Kidney (tissue), 22 donors: ENCODE measurements at places on chromosomes 12 and 14. TPM values are rescaled to one million over a fixed set of nuclear protein-coding genes. Genes with fewer than 3 reads are reported as not detected.

DNA sequence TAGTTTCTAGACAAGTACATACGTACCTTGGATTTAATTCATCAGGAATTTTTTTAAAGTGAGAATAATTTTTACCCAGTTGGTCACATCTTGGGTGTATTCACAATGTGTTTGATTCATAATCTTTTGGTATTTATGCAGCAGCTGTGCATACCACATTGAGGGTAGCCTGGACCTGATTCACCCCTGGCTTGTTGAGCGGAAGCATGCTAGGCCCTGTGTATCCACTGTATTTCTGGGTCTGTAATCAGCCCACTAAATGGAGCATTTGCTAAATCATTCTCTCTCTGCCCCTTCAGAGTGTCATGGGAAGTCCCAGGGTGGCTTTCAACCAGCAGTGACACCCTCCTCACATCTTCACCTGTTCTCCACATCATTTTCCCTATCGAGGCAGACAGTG, 203.8 kb upstream of the RGS6 start:
- no peak for DNase-seq

DNA sequence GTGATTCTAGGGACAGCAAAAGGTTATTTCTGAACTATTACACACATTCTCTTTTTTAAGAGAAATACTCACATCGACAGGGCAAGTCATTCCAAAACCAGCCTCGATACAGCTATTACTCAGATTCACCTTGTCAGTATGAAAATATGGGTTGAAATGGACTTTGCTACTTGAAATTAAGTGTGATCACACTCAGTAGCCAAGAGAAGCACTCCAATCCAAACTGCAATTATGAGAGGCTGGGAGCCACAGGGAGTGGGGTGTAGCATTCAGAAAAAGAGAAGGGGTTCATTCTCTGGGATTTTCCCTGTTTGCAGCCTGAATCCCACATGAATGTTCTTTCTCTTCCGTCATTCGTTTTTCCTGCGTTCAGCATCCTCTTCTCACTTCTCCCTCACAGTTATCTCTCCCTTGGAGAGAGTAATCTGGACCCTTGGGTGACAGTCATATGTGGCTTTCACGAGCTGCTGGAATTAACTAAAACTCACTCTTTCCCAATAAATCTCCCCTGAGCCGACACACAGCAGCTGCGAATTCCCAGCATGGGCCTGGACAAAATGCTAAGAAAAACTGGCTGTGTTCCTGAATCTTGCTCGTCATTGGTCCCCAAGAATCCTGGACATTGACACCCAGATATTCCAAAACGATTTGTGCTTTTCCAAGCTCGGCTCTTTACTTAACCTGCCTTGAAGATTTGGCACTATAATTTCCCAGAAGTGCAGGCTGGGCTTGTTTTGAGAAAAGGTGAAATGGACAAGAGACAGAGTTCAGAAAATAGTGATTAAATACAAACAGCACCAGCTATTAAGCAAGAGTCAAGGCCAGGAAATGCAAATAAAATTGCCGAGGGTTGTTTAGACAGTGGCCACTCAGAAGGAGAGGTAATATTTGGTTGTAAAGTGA, 199.5 kb upstream of the PLEKHG7 start:
- DNase-seq: peak; percentile 75

DNA sequence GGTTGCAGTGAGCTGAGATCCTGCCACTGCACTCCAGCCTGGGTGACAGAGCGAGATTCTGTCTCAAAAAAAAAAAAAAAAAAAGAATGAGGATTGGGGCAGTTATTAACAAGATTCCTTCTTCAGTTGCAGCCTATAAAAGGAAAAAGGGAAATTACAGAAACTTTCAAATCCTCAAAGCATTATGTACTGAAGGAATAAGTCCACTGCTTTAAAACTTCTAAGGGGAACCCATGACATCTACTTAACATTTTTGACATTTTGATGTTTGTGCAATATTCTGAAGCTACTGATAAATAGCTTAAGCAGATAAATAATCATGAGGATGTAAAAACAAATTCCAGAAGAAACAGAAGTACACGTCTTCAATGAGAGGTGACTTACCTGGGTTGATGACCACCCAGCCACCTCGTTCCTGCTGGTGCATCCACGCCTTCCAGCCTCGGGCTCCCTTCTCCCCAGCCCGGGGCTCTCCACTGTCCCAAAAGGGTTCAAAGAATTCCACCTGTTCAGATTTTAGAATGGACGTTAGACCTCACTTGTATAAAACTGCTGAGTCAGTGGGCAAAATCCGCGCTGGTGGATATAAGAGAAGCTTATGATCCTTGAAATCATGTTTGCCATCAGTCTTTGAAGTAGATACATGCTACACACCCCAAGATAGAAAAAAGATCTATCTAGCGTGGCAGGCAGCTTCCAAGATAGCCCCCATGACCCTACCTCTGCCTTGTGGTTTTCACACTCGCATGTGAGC, 33.7 kb downstream of the NRDE2 start:
- DNase-seq: no peak

DNA sequence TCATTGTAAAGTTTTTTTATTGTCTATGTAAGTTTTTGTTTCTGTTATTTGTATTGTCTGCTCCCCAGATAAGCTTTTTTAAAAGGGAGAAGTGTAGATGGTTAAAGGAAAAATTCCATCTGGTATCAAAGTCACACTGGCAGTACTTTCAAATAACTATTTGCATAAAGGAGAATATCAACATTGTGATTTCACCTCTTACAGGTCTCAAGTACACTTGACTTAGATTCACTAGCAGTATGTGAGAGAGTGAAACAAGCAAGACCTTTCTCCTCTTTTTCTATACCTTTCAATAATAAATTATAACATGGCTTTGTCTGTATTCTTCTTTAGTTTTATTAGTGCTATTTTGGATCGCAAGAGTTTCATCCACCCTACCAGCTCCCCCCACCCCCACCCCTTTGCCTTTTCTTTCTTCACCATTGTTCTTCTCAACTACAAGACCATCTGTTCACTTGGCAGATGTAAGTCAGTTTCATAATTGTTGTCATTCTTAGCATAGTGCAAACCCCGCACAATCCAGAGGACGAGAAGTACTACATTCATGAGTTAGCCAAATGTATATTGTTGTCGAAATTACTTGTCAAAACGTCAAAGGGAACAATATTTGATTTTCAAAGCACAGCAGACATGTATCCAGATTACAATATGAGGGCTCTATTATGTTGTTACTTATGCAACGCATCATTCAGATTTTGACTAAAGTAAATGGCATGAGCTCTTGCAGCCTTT, 602.7 kb upstream of the FLRT2 start:
- DNase-seq: no peak

GRCh38 chr12:115096588-115097397, 412.8 kb upstream of the TBX3 start:
- peak; percentile 61 for DNase-seq

DNA sequence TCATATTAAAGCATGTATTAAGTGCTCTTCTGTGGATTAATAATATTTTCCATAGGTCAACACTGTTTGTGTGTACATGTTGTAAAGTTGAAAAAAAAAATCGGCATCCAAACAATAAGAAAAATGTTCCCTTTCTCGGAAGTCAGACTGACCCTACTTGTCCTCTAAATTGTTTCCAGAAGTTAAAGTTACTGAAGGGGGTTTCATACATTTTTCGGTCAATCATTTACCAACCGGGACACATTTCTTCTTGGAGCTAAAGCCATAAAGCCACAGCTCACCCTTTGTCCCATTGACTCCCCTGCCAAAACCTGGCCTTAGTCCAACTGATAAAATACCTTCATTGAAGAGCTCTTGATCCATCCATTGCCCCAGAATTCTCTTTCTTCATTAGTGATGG, 230.0 kb downstream of the ANO2 start:
- DNase-seq: no peak

- DNase-seq: peak; percentile 37
Measured at GRCh38 chr14:60274448-60274847, 25.4 kb downstream of the PPM1A start.

DNA sequence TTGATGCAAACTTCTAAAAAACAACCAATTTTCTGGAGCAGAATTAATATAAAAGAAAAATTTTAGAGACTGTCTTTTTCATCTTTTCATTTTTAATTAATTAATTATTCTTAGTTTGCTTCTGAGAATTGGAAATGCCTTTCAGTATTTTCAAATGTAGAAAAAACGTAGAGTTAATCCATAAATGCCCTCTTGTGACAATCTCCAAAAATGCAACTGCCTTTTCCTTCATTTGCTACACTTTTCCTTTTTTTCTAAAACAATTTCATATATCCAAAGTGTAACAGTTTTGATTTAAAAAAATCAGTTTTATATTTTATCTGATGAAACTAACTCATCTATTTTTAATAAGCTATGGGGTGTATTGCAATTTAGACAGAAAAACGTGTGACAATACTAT, 409.3 kb downstream of the PRKD1 start:
- no peak for DNase-seq

DNA sequence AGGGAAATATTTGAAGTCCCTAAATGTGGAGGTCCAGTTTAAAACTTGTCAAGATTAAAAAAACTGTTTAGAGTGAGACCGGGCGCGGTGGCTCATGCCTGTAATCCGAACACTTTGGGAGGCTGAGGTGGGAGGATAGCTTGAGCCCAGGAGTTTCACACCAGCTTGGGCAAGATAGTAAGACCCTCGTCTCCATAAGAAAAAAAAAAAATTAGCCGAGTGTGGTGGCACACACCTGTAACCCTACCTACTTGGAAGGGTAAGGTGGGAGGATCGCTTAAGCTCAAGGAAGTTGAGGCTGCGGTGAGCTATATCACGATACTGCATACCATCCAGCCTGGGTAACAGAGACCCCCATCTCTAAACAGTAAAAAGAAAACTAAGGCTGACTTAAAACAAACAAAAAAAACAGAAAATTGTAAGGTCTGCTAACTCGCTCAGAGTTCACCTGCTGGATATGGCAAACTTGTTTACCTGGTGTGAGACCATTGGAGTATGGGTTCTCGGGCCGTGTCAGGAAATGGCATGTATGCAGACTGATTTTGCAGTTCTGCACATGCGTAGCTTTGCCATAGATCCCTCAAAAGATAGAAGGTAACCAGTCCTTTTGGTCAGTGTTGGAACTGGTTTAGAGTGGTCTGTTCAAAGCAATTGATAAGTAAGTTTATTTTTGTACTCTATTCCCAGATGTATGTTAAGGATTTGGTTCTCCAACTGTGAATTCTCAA, 2.1 kb downstream of the RNF10 start:
- DNase-seq: no peak

DNA sequence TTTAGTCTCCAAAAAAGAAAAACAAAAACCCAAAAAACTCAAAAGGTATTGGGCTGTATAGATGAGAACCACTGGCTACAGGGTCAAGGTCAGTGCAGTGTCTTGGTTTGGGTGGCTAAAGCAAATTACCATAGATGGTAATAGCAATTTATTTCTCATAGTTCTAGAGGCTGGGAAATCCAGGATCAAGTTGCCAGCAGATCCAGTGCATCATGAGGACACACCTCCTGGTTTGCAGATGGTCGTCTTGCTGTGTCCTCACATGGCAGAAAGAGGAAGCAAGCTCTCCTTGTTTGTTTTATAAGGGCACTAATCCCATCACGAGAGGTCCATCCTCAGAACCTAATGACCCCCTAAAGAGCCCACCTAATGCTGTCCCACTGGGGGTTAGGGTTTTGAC, 11.2 kb downstream of the COX14 start:
- DNase-seq: no peak

- peak; percentile 79 for DNase-seq
Measured at GRCh38 chr14:70822530-70823185, 13.3 kb upstream of the MAP3K9 start.

DNA sequence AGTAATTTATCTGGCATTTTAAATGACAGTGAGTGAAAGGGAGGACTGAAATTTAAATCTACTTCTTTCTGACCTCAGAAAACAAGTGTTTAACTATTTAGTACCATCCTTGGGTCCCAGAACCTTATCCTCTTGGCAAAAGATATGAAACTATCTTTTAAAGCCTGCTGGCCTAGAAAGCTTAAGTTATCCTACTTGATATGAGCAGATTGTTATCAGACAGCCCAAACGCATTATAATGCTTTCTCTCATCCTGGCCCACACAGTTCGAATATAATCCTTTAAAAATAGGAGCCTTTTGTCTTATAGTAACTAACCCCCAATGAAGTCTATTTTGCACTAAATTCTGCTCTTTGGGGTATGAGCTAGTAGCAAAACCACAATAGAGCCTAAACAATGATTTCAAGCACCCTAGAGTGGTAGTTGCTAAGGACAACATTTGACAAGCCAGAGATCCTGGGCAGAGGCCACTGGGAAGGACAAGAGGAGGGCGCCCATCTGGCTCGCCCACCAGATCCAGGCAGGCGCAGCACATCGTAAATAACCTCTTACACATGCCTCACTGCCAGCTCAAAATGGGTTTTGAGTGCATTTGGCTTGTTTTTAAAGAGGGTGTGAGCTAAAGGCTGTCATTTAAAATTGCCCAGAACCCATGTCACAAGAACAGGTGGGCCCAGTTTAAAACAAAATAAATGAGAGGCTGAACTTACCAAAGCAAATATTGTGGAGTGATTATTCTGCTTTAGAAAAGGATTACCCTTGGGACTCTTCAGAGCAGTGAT, 37.7 kb upstream of the CRY1 start:
- no peak for DNase-seq

DNA sequence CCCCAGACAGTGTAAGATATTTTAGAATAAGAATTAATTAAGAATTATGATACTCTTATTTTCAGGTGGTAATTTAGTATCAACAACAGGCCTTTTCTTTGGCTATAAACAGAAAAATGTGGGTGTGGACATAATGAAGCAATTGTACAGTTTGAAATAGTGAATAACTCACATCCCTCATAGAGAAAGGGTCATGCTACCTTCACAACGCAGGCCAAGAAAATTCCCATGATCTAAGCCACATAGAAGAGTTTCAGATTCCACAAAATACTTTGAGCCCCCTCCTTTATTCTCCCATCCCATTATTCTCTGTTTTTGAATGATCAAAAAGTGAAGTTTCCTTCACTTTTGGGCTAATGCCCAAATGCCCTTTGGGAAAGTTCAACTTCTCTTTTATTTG, 23.5 kb upstream of the DHRS7 start:
- no peak for DNase-seq

- no peak for DNase-seq
Measured at GRCh38 chr12:97177481-97177880, 270.4 kb downstream of the NEDD1 start.

- DNase-seq: no peak
Measured at GRCh38 chr12:72368719-72369422, 96.7 kb downstream of the TRHDE start.

RNFT2 gene
- polyA plus RNA-seq: 4.3 TPM

RNASE4 gene
- 40.4 TPM for polyA plus RNA-seq

HOXC4 gene
- polyA plus RNA-seq: 13.9 TPM

FAM181A gene
- not detected for polyA plus RNA-seq

GPHB5 gene
- not detected for polyA plus RNA-seq

C14orf93 gene
- 9.6 TPM for polyA plus RNA-seq

CARMIL3 gene
- polyA plus RNA-seq: 1.5 TPM

C12orf42 gene
- not detected for polyA plus RNA-seq

SLC4A8 gene
- polyA plus RNA-seq: 3.4 TPM
